ENCODE measurements at places on chromosomes 12 and 14.

GRCh38 chr12:90299666-90300065 is 591.0 kb upstream of the ATP2B1 start:
- H3K27me3 ChIP-seq: peaks cover 15% of the 10 kb centered on the region
- H3K36me3 ChIP-seq: no peaks in the 10 kb centered on the region
- H3K4me3 ChIP-seq: peak overlapping the region; percentile 48
- DNase-seq: no peak
- H3K4me1 ChIP-seq: peaks cover 18% of the 10 kb centered on the region
- H3K27ac ChIP-seq: peak overlapping the region; percentile 7

DNA sequence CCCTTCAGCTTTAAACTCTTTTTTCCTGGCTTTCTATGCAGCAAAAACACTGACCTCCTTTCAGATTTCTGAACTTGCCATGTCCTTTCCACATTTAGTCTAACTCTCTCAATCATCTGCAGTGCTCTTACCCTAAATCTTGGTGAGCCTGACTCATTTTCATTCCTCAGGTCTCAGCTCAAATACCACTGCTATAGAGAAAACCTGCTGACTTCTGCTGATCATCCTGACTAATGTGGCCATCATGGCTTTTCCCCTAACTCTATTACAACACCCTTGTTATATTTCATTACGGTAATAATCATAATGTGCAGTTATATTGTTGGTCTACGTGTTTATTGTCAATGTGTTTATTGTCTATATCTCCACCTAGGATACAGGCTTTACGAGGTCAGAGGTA is 207.3 kb upstream of the OR4E1 start:
- no peaks in the 10 kb centered on the region for H3K36me3 ChIP-seq
- peaks cover 4% of the 10 kb centered on the region for H3K4me1 ChIP-seq
- no peak for DNase-seq
- H3K27ac ChIP-seq: no peak overlapping the region
- H3K4me3 ChIP-seq: no peak overlapping the region
- peaks cover 18% of the 10 kb centered on the region for H3K27me3 ChIP-seq

GRCh38 chr12:88866881-88867280 is 286.6 kb upstream of the KITLG start:
- no peaks in the 10 kb centered on the region for H3K36me3 ChIP-seq
- no peak for DNase-seq
- no peak overlapping the region for H3K4me3 ChIP-seq

GRCh38 chr12:47387994-47388393 is 308.2 kb upstream of the AMIGO2 start:
- no peak overlapping the region for H3K4me3 ChIP-seq
- H3K27ac ChIP-seq: no peak overlapping the region
- no peak for DNase-seq
- H3K4me1 ChIP-seq: peaks cover 59% of the 10 kb centered on the region

DNA sequence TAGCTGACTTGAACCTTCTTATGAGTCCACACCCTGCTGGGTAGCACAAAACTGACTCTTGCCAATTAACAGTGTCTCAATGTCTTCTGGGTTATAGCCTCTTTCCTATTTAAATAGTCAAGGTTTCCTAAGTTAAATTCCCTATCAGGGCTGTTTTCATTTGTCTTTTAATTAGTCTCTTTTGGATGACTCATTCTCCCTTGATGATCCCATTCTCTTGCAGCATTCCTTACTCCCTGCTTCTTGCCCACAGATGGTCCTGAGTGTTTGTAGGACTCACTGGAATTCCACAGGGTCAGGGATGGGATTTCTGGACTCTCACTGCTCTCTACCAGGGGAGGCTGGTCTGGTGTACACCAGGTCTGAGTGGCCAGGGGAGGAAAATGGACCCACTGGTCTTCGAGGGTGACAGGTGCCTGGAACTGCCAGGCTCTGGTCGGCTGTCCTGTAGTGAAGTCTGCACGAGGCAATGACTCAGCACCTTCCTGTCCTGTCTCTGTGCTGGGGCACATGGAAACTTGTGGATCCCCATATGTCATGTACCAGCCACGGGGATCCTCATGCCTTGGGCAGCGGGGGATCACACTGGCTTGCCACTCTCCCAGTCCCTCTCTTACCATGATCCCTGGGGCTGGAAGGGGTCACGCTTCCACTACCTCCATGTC is 236.5 kb upstream of the PELI2 start:
- peaks cover 19% of the 10 kb centered on the region for H3K27me3 ChIP-seq
- no peak overlapping the region for H3K27ac ChIP-seq
- H3K4me1 ChIP-seq: no peaks in the 10 kb centered on the region
- H3K36me3 ChIP-seq: no peaks in the 10 kb centered on the region
- no peak overlapping the region for H3K4me3 ChIP-seq
- DNase-seq: no peak

DNA sequence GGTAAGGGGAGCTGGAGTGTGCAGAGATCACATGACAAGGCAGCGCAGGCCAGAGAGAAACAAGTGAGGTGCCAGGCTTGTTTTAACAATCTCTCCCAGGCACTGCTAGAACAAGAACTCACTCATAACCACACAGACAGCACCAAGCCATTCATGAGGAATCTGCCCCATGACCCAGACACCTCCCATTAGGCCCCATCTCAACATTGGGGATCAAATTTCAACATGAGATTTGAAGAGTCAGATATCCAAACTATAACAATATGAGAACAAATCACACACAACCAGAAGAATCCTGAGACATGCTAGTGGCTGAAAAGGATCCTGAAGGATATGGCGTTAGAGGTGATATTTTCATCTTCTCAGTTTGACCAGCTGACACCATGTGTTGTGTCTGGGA is 21.9 kb downstream of the OR6J1 start:
- H3K36me3 ChIP-seq: no peaks in the 10 kb centered on the region
- no peak for DNase-seq
- no peak overlapping the region for H3K4me3 ChIP-seq
- peaks cover 8% of the 10 kb centered on the region for H3K27me3 ChIP-seq
